ENCODE measurements at places on chromosomes 11 and 22.

DNA sequence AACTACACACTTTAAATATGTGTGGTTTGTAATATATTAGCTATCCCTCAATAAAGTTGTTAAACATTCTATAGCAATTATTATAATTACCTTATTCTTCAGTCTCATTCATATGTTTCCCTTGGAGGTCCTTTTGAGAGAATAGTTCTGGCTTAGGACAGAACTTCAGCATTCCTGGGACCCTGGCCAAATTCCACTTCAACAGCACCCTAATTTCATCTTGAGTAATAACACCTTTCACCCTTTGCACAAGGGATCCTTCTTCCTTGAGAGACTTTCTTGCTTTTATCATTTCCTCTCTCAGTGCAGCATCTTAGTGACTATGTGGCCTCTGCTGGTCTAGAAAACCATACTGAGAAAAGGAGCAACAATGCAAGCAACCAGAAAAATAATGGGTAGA, 255.9 kb downstream of the C11orf87 start:
- no peak for DNase-seq

DNA sequence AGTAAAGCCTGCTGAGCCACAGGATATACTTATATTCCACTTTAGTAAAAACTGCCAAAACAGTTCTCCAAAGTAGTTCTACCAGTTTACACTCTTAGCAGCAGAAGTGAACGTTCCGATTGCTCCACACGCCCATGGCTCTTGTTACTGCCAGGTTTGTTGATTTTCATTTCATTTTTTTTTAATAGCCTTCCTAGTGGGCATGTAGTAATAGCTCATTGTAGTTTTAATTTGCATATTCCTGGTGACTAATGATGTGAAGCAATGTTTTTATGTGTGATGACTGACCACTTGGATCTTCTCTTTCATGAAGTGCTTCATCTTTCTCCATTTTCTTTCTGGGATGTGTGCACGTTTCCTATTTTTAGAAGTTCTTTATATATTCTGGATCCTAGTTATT, 4.8 kb upstream of the C11orf97 start:
- no peak for DNase-seq

- DNase-seq: no peak
Measured at GRCh38 chr22:25663654-25664053, 78.3 kb upstream of the MYO18B start.

GRCh38 chr11:131467645-131468394, 97.4 kb downstream of the NTM start:
- no peak for DNase-seq

GRCh38 chr11:72308226-72309073, 64.5 kb upstream of the PHOX2A start:
- DNase-seq: no peak

- DNase-seq: no peak
Measured at GRCh38 chr22:24060375-24060788, 49.3 kb downstream of the CABIN1 start.

DNA sequence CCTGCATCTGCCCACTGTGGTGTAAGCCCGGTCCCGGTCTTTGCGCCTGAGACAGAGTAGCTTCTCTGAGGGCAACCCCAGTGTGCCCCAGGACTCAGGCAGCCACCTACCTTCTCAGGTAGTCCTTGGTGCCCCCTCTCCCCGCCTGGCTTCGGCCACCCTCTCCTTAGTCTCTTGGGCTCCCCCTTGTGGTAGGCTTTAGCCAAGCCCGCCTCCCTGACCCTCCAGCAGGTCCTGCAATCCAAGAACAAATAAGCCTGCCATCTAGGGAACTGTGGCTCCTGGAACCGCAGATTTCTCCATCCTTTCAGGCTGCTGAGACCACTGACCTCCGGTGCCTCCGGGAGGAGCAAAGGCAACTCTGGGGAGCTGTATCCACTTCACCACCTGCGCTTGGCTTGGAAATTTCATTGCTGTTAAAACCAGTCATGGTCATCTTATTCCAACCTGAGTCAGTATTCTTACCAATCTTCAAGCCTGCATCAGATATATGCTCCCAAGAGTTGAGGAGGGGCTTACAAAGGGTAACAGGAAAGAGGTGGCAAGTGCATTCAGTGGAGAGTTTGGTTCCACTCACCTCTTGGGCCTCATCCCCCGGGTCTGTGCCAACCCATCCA, 52.8 kb upstream of the TENM4 start:
- peak; percentile 10 for DNase-seq

GRCh38 chr22:49097171-49097925, 730.3 kb downstream of the BRD1 start:
- DNase-seq: no peak

GRCh38 chr22:39706376-39707140, 136.0 kb downstream of the CACNA1I start:
- DNase-seq: no peak

- DNase-seq: no peak
Measured at GRCh38 chr11:60059052-60059451, 2.6 kb downstream of the MS4A3 start.

GRCh38 chr22:37043828-37044538, 7.6 kb upstream of the KCTD17 start:
- DNase-seq: peak; percentile 12

- DNase-seq: no peak
Measured at GRCh38 chr11:86473991-86474833, 99.5 kb downstream of the CCDC81 start.

DNA sequence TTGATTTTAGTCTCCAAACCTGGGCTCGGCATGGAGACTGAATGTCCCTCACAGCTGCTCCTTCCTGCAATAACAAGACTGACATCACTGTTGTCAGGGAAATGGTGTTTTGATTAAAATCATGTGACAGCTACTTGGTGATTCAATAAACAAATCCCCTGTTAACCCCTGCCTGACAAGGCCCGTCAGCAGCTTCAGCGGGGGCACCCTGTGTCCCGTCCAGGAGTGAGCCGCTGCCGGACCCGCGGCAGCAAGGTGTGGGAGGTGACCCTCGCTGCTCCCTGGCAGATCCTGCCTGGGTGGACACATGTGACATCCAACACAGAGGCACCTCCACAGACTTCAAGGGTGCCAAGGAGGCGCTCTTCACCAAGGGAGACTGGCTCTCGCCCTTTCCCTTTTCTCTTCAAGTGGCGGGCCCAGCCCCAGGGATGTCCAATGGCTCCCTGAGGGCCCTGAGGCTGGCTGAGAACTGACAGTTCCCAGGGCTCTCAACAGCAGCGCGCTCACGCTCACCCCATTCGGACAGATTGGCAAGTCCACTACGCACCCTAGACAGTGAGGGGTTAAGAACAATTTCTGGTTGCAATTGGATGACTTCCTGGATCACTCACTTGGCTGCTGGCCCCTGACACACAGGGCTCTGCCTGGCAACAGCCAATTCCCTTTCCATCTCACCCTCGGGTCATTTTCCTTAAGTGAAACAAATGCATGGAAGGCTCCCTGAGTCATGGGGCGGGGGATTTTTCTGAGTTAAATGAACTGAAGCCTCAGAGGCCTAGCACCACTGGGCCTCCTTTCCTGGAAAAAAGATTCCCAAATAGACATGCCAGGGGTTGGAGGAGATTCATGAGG, 30.7 kb downstream of the PPP2R1B start:
- no peak for DNase-seq

DNA sequence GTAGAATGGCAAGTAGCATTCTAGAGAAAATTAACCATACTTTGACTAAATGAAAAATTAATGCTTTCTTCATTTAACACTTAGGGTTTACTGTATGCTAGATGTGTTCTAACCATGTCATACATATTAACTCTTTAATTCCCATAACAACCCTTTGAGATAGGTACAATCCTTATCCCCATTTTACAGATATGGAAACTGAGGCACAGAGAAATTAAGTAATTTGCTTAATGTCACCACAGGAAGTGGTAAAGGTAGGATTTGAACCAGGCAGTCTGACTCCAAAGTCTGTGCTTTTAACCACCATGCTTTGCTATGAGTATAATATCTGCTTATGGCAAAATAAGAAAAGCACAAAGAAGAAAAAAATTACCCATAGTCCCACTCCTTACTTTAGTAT, 59.5 kb downstream of the LIF start:
- DNase-seq: no peak

DNA sequence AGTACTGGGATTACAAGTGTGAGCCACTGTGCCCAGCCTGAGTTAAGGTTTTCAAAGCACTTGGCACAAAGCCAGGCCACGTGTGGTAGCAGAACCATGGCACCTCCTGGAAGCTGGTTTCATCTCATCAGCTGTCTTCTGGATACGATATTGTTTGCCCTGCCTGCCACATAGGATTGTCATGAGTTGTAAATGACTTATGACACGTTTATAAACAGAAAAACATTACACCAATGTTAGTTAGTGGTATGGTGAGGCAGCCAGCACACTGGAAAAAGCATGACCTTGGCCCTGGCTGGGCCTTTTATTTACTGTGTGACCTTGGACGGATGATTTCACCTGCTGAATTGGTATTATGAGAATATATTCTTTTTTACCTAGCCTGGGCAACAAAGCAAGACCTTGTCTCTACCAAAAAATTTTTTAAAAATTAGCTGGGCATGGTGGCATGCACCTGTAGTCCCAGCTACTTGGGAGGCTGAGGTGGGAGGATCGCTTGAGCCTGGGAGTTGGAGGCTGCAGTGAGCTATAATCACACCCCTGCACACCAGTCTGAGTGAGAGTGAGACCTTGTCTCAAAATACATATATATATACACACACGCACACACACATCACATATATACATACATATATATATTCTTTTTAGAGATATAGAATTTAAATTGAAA, 24.0 kb upstream of the MYH9 start:
- peak; percentile 25 for DNase-seq

GRCh38 chr11:78560826-78561484, 13.7 kb downstream of the NARS2 start:
- peak; percentile 8 for DNase-seq

DNA sequence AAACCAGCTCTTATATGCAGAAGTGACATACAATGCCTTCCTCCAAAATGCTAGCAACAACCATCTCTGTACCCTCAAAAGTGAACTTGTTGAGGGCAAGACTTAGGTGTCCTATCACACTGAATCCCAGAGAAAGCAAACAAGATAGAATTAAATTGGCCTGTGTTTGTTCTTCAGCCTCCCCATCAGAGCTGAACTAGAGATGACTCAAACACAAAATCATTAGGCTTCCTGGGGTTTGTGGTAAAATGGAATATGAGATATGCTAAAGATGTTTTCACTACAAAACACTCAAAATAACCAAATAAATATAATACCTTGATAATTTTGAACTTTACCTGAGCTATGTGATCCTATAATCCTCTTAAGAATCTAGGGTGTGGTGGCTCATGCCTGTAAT, 31.6 kb downstream of the ZNF214 start:
- no peak for DNase-seq

DNA sequence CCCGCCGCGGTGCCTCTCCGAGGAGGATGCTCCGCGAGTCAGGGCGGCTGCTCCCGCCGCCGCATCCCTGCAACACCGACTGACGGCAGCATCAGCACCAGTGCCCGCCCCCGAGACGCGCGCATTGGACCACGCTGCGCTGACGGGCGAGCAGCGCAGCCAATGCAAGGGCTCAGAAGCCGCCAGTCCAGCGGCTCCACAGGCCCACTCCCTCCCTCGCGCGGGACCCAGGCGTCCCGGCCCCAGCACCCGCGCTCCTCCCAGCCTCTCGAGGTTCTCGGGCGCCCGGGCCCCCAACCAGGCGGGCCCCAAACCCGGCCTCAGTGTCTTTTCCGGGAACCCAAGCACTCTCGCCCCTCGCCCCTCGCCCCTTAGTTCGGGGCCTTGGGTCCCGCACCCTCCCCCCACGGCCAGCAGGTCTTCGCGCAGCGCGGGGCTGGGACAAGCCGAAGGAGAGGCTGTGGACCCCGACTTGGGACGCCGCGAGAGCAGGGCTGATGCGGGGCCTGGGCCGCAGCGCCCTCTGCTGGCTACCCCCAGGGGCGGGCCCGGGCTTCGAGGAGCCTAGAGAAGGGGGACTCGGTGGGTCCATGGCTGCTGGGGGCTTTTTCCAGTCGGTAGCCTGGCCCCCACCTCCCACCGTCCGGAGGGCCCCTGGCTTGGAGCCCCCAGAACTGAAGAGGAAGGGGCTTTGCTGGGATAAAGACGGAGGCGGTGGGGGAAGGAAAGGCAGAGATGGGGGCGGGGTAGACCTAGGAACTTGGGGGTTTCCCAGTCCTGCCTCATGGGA, at the start of gene NRXN2:
Gene NRXN2, minus strand, starts transcription at position 81 of the 790 bp plus-strand sequence. CDS start 9,498 bp downstream, outside the sequence.
- DNase-seq: peak; percentile 82

DNA sequence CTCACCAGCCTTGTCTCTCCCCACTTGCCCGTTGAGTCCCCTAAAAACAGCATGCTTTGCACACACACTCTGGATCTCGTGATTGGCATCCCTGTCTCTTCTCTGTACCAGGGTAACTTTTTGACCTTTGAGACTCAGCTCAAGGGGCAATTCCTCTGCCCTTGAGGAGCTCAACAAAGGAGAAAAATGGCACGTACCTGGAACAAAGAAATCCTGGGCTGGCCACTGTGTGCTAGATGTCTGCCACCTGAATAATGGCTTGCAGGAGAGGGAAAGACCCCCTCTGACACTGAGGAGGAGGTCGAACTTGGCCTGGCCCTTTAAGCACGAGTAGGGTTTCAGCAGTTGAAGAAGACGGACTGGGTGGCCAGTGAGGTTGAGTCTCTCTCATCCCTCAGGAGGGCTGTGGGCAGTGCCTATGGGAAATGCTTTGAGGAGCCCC, 5.8 kb downstream of the UBE2L3 start:
- no peak for DNase-seq

DNA sequence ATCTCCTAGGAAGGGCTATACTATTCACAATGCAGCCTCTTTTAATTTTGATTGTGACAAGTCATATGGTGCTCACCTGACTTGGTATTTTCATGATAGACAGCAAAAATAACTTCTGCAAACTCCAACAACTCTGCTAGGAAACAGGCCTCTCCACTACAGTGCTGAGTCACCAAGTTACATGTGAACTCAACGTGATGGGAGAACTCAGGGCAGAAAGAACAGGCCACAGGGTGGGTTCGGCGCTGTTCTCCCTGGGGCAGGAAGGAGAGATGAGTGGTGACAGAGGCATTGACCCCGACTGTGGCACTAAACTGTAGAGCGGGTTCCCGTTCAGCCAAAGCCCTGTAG, 76.6 kb upstream of the UCP3 start:
- DNase-seq: no peak
